ENCODE measurements at places on chromosomes 12 and 14.

DNA sequence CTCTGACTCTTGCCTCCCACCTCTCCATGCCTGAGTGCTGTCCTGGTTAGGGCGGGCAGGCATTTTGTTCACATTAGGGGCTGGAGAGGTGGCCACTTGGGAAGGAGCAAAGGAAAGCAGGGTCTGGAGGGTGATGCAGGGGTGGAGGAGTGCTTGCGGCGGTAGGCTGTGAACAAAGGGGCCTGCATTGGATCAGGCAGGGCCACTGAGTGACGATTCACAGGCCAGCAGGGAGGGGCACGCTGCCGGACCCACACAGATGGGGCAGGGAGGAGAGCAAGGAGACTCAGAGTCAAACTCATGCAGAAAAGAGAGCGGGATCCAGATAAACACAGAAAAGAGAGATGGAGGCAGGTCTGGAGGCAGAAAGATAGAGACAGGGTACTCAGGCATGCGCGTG lies 58.4 kb upstream of the TBX3 start:
- no peak for DNase-seq

DNA sequence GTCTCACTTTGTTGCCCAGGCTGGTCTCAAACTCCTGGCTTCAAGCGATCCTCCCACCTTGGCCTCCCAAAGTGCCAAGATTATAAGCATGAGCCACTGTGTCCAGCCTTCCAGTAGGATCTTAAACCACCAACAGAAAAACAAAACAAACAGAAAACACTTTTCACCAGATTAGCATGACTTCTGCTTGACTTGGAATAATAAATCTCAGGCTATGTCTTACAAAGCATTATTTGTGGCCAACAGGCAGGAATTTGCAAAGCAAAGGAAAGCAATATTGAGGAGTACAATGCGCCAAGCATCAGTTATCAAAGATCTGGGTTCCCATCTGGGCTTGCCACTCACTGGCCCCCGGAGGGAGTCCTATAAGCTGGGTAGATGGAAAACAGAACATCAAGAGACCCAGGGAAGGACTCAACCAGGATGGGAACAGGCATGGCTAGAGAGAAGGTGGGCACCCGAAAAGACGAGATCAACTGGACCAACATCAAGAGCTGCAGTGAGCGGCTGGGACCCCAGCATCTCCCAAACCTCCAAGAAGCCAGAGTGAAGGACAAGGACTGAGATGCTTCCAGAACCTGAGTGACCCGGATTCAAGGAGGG lies 101.2 kb downstream of the TMEM30B start:
- DNase-seq: no peak

- no peak for DNase-seq
These were observed 2.8 kb upstream of the TMEM229B start for GRCh38 chr14:67491285-67491684.

GRCh38 chr14:57413849-57414248 lies 23.5 kb downstream of the NAA30 start:
- no peak for DNase-seq

DNA sequence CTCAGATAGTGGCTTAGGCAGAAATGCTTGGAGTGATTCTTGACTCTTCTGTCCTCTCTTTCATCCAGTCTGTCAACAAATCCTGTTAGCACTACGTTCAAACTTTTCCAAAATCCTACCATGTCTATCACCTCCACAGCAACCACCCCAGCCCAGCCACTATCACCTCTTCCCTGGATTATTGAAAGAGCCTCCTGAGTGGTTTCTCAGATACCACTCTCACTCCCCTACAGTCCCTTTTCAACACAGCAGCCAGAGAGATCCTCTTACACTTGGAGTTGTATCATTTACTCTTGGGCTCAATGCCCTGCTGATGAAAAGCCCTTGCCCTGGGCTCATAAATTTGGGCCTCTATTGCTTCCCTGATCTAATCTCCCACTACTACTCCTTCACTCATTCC lies 218.9 kb downstream of the EXOC5 start:
- no peak for DNase-seq

GRCh38 chr14:68612049-68612448 lies 180.8 kb downstream of the ZFP36L1 start:
- DNase-seq: no peak

DNA sequence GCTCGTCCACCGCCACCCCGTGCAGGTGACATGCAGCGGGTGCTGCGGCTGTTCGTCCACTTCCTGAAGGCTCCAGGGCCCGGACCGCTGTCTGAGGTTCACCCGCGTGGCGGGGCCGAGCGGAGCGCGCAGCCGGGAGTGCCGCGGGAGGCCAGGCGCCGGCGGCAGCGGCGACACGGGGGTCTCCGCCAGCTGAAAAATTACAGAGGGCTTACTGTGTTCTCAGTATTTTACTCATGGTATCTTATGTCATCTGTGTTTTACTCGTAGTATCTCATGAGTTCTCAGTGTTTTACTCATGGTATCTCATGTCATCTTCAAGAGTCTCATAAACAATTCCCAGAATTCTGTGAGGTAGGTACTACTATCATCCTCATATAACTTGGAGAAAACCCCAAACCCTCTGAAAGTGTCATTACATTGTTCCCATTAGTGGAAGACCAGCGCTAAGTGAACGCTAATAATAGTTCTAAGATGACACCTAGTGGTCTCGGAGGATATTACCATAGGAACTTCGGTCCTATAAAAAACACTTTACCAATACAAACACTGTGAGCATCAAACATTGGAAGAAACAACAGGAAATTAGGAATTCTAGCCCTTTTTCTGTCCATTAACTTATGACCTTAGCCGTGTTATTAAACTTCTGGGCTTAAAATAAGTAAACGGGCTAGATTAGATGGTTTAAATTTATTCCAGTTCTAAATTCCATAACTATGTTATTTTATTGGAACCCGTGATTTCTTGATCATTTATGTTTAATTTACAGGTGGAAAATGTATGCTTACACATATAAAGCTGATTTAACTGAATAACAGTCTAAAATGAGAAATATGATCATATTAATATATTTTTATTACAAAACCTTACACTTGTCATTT lies 32.4 kb downstream of the AK7 start:
- peak; percentile 37 for DNase-seq

GRCh38 chr12:76777765-76778216 lies 13.9 kb downstream of the ZDHHC17 start:
- DNase-seq: no peak

GRCh38 chr12:31507966-31508365 lies 83.0 kb downstream of the DENND5B start:
- no peak for DNase-seq

DNA sequence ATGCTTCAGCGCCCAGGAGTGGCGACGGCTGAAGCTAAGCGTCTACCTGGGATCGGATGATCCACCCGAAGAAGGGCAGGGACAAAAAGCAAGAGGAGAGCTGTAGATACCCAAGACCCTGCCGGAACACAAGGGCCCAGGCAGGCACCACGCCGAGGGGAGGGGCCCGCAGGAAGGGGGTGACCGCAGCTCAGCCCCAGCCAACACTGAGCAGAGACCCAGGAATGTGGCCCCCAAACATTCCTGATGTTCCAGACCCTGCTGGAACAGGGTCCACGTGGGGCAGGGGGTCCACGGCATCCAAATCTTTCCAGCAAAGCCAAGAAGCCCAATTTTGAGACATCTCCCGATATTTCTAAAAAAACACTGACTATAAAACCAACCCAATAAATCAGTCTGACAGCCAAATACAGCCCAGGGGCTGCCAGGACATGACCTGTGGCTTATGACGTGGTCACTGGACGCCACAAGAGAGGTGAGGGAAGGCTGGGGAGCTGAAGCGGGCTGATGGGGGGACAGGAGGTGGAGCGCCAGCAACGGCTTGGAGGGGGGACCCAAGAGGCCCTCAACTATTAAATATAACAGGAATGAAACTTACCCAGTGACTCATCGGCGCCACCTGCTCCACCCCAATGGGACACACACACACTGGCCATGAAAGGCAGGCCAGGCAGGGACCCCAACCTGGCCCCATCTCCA lies 58.9 kb downstream of the NCOR2 start:
- DNase-seq: no peak

DNA sequence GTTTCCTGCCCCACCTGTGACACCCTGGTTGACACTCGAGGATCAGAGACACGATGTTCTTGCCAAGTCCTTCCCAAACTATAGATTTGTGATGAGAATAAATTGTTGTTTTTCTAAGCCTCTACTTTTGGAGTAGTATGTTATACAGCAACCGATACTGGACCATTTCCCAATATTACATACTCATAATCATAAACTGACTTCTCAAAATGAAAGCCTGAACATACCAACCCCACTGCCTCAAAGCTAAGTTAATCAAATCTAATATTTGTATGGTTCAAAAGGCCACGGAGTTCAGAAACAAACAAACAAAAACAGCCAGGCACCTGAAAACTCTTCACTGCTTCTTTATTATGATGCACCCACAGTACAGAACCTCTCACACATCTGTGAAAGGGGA lies 52.3 kb upstream of the GPHB5 start:
- no peak for DNase-seq

DNA sequence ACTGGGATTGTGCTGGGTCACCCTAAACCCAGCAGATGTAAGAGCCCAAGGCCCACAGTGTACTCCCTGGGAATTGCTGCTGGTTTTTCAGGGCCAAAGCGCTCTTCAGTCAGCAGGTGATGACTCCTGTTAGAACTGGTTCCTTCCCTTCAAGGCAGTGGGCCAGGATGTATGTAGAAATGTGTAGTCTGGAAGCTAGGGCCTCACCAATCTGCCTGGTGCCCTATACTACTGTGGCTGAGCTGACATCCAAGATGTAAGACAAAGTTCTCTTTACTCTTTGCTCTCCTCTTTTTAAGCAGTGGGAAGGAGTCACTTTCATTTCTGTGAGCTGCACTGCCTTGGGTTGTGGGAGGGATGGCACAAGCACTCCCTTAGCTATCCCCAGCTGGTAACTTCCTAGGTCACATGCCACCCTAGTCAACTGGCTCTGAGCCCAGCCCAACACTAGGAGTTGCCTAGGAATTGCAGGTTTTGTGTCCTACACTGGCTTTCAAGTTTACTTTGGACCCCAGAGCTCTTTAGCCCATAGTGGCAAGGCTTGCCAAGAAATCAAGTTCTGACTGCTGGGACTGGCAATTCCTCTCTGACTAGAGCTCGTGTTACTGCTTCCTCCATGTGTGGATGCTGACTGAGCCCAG lies 249.2 kb downstream of the C12orf50 start:
- DNase-seq: no peak

GRCh38 chr12:4506870-4507269 lies 31.8 kb upstream of the RAD51AP1 start:
- DNase-seq: peak; percentile 54

DNA sequence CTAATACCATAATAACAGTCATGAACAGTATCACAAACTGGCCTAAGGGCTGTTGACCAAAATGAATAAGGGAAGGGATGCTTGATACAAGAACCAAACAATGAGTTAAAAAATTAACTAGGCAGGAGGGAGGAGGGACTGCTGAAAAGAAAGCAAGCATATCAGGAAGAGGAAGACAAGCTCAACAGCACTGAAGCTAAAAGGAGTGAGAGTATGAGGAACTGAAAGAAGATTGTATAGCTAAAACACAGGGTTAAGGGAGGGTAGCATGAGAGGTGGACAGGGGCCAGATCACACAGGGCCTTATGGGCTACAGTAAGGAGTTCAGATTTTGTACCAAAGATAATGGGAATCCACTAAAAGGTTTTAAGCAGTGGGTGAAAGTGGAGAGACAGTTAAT lies 34.1 kb downstream of the ITGA7 start:
- DNase-seq: no peak

DNA sequence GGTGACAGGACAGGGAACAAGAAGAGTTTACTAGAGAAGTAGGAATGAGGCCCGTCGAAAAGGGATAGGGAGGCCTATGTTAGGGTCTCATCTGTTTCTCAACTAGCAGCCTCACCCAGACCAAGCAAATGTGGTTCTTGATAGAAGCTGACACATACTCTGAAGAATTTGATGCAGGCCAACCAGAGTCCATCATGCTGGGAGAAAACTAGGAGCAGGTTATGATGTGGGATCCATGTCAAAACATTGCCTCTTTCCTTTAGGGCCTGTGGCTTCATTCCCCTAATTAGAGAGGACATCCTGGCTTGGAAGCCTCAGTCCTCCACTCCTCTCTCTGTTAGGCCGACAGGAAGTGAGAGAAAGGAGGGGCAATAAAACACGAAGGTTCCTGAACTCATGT lies 122.8 kb downstream of the NTF3 start:
- peak; percentile 32 for DNase-seq

GRCh38 chr12:102093319-102093718 lies 26.6 kb downstream of the NUP37 start:
- peak; percentile 17 for DNase-seq

- DNase-seq: peak; percentile 50
These were observed 12.9 kb downstream of the GLRX5 start for GRCh38 chr14:95547626-95548327.

- DNase-seq: no peak
These were observed 10.1 kb downstream of the IL23A start for GRCh38 chr12:56348776-56349175.

- no peak for DNase-seq
These were observed 166.6 kb downstream of the TTC7B start for GRCh38 chr14:90649557-90650135.

DNA sequence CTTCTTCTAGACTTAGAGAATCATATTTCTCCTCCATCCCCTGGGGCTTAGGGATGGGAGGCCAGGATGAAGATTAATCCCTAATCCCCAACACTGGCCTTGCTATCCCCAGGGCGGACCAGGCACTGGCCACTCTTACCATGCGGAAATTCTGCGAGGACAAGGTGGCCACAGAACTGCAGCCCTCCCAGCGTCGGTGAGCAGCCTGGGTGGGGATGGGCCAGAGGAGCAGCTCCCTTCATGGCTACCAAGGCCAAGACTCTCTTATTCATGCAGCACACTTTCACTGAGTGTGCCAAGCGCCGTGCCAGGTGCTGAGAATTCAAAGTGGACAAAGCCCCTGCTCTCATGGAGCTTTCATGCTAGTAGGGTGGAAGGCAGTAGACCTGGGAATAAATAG lies 7.0 kb downstream of the TNS2 start:
- DNase-seq: no peak

GRCh38 chr12:55741931-55742680 lies 816 bp upstream of the GDF11 start:
- DNase-seq: no peak

DNA sequence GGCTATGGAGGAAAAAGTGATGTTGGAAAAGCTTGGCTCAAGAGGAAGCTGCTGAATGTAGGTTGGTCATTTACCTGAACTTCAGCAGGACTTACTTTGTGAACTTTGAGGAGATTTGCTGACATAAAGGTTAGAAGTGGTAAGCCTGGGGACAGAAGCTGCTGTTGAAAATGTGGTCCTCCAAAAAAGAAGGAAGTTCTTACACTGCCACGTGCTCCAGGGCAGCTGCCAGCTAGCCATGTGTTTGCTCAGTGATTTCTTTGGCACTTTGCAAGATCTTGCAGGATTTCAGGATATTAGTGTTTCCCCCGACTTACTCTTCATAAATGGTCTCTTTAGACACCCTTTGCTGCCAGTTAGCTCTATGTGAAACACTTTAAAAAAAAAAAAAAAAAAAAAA lies 14.8 kb upstream of the DYRK2 start:
- no peak for DNase-seq

GRCh38 chr12:12451098-12451497 lies 94.2 kb downstream of the BORCS5 start:
- no peak for DNase-seq

GRCh38 chr12:100472325-100472724 lies 1.3 kb upstream of the NR1H4 start:
- no peak for DNase-seq

All from non-pigmented ciliary epithelial cell (primary cell).